ENCODE measurements at places on chromosomes 5 and 9.

- no peak for DNase-seq
Measured at GRCh38 chr5:56838409-56839039, 23.2 kb downstream of the MAP3K1 start.

- no peak for DNase-seq
Measured at GRCh38 chr5:57437976-57438805, 44.4 kb downstream of the ACTBL2 start.

GRCh38 chr9:117204971-117205370, 209.9 kb downstream of the ASTN2 start:
- no peak for DNase-seq

GRCh38 chr5:69489246-69489645, 3.3 kb upstream of the OCLN start:
- no peak for DNase-seq

DNA sequence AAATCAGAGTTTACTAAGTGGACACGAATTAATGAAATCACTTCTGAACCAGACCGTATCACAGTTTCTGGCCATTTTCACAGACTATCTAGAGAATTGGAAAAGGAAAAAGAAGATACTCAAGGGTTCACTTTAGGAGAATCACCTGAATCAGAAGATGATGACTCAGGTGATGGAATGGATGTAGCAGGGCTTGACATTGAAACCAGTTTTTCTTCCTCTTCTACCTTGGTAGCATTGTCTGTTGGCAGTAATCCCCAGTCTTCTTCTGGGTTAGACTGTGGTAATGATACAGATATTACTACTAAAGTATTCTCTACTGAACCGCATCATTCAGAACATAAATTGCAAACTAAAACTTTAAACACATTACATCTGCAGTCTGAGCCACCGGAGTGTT, 38.5 kb downstream of the ICE1 start:
- no peak for DNase-seq

DNA sequence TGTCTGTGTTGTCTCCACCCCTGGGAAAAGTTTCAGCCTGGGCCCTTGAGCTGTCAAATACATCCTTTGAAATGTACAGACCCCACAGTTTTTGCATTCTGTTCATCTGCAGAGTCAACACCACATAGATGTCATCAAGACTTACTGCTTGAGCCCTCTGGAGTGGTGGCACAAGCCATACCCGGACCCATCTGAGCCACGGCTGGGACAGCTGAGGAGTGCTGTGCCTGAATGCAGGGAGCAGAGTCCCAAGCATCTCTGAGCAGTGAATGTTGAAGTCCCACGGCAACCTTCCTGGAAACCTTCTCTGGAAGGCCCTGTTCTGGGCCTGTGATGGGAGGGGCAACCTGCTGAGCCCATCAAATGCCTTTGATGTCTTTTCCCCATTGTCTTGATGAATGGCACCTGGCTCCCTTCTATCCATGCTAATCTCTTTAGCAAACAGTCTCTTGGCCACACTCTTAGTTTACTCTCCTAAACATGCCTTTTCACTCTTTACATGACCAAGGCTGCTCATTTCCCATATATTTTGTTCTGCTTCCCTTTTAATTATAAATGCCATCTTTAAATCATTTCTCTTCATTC, 92.5 kb downstream of the ATPSCKMT start:
- no peak for DNase-seq

- no peak for DNase-seq
Measured at GRCh38 chr5:159393854-159394274, 63.6 kb upstream of the IL12B start.

Data from stimulated activated CD4-positive, alpha-beta T cell treated with anti-CD3 and anti-CD28 coated beads, Interleukin-12 subunit alpha, Interleukin-12 subunit beta, amount 100 ng/mL, for 24 hours (primary cell).